NCI-H187 treated with DMSO at 0.1 percent for 48 hours (cell line): ENCODE measurements at places on chromosomes 6 and 20.

GRCh38 chr6:43669050-43669921, 18.3 kb downstream of the MRPS18A start:
- no peak for DNase-seq

- no peak for DNase-seq
Observed at GRCh38 chr6:156508923-156509322, 268.3 kb upstream of the ARID1B start.

DNA sequence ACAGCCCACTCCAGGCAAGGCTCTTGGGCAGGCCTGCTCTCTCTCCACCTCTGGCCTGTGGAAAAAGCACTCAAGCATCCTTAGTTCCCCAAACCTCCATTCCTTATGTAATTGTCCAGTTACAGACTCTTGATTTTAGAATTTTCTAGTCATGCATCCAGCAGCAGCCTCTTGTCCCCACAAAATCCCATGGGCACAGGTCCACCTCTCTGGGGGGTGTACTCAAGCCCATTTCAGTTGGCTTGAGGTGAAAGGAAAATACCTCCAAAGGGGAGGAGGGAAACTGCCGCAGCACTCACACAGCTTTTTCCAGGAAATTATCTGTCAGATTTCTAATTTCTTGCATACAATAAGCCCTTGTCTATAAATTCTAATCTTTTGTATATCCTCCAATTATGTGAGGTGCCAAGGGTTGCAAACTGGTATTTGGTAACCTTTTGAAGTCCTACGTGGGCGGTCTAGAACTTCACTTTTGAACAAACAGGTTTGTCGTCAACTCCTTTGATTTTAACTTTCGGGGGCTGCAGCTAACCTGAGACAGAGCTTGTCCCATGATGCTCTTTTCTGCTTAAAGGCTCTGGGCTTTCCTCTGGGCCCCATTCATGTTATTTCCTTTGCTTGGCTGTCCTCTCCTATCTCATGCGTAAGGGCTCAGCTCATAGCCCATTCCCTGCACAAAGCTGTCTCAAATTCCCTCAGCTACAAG, 104.7 kb upstream of the CEP85L start:
- DNase-seq: no peak

- DNase-seq: no peak
Observed at GRCh38 chr6:107600936-107601335, 111.0 kb downstream of the SOBP start.

DNA sequence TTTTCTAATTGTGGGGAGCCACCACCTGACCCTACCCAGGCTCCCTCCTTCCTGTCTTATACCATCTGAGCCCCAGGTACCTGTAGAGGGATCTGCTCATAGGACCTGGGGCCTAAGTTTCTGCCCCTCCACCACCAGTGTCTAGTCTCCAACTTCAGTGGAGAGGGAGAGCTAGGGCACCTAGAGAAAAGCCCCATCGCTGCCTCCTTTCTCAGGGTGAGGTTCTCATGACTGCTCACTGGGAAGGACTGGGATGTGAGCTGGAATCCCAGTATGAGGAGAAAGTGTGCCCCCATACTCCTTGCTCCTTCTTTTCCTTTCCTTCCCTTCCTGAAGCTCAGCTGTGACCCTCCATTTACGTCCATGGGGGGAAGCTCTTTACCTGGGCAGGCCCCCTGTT, 231.6 kb downstream of the LRFN2 start:
- no peak for DNase-seq

DNA sequence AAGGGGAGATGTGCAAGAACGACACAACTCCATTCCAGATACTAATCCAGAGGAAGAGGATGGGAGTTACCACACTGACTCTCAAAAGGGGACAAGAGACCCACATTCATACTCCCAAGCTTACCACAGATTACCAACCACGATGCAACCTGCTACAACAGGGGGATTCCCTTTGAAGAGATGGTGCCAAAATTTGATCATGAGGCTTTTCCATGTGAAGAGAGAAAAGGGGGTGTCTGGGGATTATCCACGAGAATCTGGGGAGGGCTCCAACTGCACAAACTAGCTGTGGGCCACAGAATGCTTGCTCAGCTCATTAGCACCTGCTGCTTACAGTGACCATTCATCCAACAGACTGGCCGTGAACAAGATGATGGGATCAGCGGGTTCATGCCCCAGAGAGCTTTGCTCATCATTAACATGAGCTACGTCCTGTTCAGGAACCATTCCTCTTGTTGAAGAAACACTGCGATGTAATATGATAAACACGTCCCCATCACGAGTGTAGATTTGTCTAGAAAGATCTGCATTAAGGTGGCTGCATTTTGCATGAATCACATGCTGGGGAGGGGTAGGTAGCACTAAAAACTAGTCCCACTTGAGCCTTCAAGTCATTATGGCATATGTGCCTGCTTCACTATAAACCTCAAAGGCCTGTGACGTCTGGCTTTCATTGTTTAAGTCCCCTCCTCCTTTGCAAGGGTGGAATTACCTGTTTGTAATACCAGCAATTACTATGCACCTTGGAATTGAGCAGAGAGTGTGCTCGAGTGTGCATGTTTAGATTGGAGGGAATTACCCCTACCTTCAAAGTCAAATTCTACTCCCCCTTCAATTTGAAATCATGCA, 4.0 kb downstream of the PLAGL2 start:
- no peak for DNase-seq

GRCh38 chr6:34425132-34425497, 754 bp downstream of the RPS10 start:
- no peak for DNase-seq
